ENCODE measurements at places on chromosomes 1 and 21.

DNA sequence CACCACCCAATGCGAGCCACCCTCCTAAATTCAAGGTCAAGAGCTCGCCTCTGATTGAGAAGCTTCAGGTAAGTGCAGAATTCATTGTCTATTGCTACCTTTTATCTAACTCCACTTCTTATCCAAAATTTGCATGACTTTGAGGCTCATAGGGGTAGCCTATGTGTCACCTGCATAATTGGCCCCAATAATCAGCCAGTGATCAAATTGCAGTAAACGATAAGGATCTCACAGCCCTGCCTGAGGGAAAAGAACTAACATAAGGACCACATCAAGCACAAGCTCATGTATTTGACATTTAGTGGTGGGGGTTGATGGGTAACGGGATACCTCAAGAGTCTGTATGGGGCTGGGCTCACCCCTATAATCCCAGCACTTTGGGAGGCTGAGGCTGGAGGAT is 31.7 kb upstream of the MPZL1 start:
- no peak for DNase-seq

DNA sequence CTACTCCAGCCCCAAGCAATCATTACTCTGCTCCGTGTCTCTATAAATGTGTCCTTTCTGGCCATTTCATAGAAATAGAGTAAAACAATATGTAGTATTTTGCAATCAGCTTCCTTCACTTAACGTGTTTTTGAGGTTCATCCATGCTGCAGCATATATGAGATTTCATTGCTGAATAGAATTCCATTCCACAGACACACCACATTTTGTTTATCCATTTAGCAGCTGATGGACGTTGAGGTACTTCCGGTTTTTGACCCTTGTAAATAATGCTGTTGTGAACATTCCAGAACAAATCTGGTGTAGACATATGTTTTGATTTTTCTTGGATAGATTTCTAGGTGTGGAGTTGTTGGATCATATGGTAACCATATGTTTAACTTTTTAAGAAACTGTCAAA is 30.7 kb downstream of the ADAM30 start:
- no peak for DNase-seq

DNA sequence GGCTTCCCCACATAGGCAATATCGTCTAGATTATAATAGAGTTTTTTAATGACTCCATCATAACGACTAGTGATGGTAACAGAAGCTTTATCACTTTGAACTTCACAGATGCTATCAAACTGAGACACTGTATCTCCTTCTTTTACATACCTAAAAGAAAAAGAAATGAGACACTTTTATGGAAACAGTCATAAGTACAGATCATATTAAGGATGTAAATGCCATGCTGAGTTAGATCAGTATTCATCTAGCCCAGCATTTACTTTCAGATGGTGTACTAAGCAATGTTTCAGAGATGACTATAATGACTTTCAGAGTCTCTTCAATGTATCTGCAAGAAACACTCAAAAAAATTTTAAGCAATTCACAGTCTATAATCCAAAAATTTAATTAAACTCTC is 18.9 kb downstream of the DBT start:
- no peak for DNase-seq

GRCh38 chr1:205275916-205276688 is 45.4 kb downstream of the NUAK2 start:
- DNase-seq: no peak

Data from epithelial cell of proximal tubule (primary cell).